Stimulated activated naive CD4-positive, alpha-beta T cell (primary cell): ENCODE measurements at places on chromosomes 7 and 10.

DNA sequence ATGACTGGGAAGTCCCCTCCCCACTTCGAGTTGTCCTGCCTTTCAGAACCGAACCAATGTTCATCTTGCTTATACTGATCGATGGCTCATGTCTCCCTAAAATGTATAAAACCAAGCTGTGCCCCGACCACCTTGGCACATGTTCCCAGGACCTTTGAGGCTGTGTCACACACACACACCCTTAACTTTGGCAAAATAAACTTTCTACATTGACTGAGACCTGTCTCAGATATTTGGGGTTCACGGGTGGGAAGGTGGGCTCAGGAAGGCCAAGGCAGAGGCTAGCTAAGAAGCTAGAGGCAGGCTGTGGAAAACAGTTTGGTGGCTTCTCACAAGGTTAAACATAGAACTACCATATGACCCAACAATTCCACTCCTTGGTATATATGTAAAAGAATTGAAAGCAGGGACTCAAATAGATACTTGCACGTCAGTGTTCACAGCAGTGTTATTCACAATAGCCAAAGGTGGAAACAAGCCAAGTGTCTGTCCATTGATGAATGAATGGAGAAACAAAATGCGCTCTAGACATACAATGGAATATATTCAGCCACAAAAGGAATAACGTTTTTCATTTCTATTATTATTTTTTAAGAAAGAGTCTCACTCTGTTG, 15.4 kb downstream of the PRF1 start:
- DNase-seq = no peak

DNA sequence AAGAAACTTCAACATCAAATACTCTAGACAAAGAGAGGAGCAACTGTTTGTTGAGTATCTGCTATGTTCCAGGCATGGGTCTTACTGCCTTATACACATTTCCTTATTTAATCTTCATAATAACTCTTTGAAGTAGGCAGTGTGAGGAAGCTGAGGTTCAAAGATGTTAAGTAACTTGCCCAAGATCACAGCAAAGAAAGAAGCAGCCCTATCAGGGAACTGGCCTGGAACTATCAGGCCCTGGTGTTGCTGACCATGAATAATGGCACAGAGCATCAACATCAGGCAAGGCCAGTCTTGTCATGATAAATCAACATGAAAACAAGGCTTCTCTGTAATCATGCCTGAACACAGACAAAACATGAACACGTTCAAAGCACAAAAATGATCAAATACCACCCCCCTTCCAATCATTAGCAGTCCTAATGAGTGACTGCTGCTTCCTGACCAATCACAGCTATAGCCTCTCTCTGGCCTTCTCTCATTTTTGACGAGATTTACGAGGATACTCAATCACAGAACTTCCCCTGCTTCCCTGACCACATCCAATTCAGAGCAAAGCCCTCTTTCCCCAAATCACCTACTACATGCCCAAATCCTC, 2.3 kb downstream of the GSDME start:
- no peak for DNase-seq

DNA sequence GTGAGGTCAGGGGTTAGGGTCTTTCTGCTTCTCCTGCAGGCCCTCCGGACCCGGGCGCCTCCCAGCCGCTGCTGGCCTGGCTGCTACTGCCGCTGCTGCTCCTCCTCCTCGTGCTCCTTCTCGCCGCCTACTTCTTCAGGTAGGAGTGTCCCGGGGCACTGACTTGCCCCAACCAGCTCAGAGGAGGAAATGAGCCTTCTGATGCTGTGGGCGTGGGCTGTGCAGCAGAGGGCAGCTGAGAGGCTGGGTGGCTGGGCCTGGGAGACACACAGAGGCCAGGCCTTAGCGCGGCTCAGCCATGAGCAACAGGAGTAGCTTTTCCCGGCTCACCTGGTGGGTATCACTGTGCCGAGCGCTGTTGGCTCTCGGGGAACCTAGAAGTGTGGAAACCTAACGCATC, 78.9 kb downstream of the MKI67 start:
- DNase-seq = peak; percentile 71

DNA sequence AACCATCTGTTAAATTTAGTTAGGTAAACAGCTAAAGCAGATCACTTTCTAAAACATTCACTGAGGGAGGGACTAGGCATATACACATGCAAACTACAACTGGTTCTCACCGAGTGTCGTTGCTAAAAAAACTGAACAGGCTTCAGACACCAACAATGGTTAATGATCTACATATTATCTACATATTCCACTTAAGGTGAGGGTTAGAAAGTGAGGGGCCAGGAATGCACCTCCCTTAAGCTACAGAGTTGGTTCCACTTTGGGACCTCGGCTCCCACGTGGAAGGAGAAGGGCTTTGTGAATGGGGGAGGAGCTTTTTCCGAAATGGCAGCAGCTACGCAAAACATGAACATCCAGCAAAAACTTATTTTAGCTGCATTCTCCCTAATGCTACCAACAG, 5.8 kb downstream of the CTBP2 start:
- DNase-seq = no peak

DNA sequence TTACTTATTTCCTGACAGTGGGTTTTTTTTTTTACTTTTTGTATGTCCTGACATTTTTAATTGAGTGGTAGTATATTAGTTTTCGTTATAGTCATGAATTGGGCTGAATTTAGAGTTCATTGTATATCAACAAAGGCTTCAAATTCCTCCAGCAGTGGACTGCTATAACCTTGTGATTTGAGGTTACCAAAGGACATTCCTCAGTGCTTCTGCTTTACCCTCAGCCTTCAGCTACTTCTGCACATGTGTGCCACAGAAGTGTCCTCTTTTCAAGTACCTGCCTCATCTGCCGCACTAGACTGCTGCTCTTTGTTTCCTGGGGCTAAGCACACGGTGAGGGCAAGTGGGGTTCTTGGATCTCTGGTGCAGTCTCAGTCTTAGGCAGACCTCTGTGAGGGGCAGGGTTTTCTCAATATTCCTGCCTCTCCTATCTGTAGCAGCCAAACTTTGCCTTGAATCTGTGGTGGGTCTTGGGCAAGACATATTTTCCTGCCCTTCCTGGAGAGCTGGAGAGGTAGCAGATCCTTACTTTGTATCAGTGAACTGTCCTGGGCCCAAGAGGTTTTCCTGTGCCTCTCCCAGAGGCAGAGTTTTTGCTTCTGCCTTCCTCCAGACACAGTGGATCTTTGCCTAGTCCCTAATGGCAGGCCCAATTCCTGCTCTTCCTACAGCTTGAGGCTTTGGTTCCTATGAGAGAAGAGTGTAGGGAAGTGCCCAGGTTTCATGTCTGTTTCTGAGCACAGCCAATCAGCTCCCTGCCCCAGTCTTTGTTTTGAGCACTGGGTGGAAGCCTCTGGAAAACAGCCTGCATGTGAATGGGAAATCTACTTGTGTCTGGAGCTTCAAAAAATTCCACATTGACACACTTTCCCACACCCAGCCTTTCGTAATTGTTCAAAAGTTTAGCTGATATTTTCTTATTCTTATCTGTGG, 39.0 kb upstream of the STRIP2 start:
- no peak for DNase-seq

GRCh38 chr7:122975341-122975740, 20.2 kb downstream of the TAS2R16 start:
- DNase-seq = no peak

DNA sequence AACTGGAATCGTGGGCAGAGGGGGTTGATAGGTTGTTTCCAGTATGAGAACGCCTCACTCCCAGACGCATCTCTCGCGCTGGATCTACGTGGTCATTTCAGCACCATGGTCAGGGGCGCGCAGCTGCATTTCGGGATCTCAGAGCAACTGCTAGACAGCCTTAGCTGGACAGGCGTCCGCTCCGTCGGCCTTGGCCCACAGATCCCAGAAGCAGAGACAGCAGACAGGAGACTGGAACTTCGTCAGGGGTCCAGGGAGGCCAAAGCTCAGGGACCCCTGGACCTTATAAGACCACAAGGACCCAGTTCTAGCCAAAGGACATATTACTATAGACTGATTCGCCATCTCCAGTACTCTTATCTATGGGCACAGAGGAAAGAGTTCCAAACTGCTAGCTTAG, 5.3 kb downstream of the NEUROG3 start:
- no peak for DNase-seq

DNA sequence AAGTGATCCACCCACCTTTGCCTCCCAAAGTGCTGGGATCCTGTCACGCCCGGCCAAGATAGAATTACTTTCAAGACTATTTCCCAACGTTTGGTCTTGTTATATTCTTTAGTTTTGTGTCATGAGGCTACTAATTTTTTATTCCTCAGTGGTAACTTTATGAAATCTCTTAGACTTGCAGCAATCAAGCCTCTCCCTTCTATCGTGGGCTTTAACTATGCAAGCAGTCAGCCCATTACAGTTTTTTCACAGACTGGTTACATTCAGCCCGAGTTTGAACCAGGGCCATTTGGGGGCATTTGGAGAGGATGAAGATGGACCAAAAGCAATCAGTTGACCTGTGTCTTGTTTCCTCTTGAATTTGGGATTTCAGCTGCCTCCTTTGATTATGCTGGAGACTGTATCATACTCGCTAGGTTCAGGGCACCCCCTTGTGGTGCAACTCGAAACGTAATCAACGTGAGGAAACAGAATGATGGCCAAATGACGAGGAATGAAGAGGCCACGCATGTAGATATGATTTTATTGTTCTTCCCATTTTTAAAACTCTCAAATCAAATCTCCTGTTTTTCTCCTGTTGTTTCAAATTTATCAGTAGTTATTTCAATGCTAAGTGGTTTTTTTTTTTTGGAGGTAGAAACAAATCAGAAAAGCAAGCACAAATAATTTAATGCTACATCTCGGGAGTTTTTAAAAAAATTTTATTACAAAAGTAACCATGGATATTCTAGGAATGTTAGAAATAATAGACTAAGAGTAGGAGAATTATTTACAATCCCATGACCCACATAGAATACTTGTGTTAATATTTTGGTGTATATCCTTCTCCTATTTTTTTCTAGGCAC, 151.6 kb downstream of the KIAA1217 start:
- no peak for DNase-seq

DNA sequence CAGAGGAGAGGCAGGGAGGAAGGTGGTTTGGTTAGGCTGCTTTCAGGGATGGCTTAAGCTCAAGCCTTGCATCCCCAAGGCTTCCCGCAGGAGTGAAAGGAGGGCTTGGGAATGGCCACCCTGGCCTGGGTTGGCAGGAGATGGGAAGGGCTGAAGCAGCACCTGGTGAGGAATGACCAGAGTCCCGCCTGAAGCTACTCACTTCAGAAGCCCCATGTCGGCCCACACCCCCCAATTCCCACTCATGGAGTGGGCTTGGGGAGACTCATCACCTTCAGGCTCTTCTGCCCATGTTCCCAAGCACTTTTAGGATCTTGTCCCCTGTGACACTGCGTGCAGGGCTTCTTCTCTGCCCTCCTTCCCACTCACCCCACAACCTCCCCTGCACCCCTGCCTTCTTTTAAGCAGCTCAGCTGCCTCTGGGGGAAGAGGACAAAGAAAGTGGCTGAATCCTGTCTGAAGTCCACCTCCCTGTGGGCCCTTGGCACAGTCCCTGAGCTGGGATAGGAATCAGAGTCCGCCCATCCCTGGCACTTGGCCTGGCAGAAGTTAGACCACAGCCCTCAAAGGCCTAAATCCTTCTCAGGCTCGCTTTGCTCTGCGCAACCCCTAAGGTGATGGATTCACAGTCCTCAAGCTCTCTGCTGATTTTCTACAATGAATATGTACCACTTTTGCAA, 16.5 kb downstream of the RGR start:
- DNase-seq = no peak

GRCh38 chr7:131723926-131724325, 167.5 kb upstream of the PODXL start:
- DNase-seq = no peak

GRCh38 chr10:105243381-105243780, 602.3 kb downstream of the SORCS3 start:
- no peak for DNase-seq

- DNase-seq = no peak
These were observed 71.4 kb downstream of the KCNMA1 start for GRCh38 chr10:77566236-77566635.

GRCh38 chr7:151672716-151673115, 153.0 kb upstream of the RHEB start:
- DNase-seq = no peak

DNA sequence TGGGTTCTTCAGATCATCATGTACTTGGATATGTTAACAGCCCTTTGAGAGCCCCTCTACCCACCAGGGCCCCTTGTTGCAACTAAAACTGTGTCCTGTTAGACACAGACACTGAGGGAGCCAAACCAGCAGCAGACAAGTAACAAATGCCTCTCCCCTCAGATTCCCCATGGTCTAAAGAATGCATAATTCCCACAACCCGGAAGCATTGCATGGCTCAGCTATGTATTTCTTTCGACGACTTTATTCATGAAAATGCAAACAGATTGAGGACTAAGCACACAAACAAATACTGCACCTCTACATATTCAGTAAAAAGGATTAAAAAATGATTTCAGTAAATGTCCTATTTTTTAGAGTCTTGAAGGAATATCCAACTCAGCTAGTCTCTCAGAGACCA, 70.1 kb upstream of the HECW1 start:
- DNase-seq = no peak

DNA sequence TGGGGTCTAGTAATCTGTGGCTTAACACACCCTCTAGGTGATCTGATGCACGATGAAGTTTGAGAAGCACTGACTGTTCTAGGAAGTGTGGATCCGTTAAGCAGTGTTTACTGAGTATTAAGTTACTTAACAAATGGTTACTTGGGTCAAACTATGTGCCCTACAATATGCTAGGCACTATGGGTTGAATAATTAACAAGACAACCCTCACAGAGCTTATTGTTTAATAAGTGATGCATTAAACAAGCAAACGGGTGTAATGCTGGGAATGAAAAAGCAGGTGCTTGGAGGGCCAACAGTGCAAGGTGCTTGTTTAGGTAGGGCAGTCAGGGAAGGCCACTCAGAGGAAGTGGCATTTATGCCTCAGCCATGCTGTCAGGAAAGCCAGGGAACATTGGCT, 378.0 kb upstream of the PODXL start:
- no peak for DNase-seq

DNA sequence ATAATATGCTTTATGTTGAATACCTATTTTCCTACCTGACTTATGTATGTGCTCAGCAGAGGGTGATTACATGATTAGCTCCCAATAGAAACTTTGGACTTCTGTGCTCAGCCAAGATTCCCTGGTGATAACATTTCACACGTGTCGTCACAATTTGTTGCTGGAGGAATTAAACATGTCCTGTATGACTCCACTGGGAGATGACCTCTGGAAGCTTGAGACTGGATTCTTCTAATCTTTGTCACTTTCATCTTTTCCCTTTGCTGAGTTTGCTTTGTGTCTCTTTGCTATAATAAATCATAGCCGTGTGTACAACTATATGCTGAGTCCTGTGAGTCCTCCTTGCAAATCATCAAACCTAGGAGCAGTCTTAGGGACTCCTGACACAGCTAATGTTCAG, 120.9 kb upstream of the LRRTM3 start:
- DNase-seq = no peak

- DNase-seq = no peak
These were observed 2.2 kb downstream of the MTG1 start for GRCh38 chr10:133396035-133396624.

GRCh38 chr7:55475855-55476803, 96.2 kb downstream of the VOPP1 start:
- no peak for DNase-seq
